Activated naive CD8-positive, alpha-beta T cell treated with anti-CD3 and anti-CD28 coated beads, Interleukin-2, amount 10 ng/mL, durations not matched to agents 7 days and 5 days (primary cell): ENCODE measurements at places on chromosomes 12 and 14.

DNA sequence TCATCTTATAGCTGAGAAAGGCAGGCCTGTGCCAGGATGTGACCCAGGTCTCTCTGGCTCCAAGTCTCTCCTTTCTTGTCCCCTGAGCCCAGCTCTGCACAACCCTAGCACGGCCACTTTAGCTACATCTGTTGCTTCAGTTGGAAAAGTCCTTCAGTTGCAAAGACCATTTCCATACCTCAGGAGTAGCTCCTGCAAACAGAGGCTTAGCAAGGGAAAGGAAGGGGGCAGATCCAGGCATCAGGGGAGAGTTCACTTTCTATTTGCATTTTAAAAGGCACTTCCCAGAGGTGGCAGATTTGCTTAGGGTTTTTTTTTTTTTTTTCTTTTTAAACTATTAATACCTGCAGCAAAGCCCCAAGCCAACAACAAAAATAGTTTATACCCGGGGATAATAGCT is 3.0 kb upstream of the PITPNM2 start:
- peaks cover 17% of the 10 kb centered on the region for H3K36me3 ChIP-seq
- no peak for DNase-seq
- H3K27me3 ChIP-seq, result peaks cover 3% of the 10 kb centered on the region
- H3K4me3 ChIP-seq, result no peak overlapping the region
- no peak overlapping the region for H3K27ac ChIP-seq

DNA sequence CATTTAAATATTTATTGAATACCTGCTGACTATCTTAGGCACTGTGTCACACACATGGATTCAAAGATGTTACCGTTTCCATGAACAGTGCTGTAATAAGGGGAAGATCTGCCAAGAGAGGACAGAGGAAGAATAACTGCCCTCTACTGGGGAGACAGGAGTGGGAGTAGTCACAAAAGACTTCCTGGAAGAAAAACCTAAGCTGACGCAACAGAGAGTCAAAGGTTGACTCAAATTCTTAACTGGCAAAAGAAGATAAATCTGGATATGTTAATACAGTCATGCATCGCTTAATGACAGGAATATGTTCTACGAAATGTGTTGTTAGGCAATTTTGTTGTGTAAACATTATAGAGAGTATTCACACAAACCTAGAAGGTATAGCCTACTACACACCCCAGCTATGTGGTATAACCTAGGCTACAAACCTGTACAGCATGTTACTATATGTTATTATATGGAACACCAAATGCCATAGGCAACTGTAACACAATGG is 51.5 kb downstream of the DCAF5 start:
- H3K36me3 ChIP-seq, result peaks cover 2% of the 10 kb centered on the region
- no peak overlapping the region for H3K4me3 ChIP-seq
- no peak overlapping the region for H3K27ac ChIP-seq

GRCh38 chr14:96905065-96905464 is 107.9 kb downstream of the VRK1 start:
- no peak for DNase-seq
- no peaks in the 10 kb centered on the region for H3K27me3 ChIP-seq
- no peaks in the 10 kb centered on the region for H3K4me1 ChIP-seq

- H3K4me1 ChIP-seq, result no peaks in the 10 kb centered on the region
- no peak overlapping the region for H3K27ac ChIP-seq
- H3K36me3 ChIP-seq, result no peaks in the 10 kb centered on the region
Observed at GRCh38 chr12:76237086-76237701, 111.0 kb downstream of the BBS10 start.

GRCh38 chr14:64698903-64699302 is 5.3 kb upstream of the PLEKHG3 start:
- no peaks in the 10 kb centered on the region for H3K36me3 ChIP-seq
- peaks cover 11% of the 10 kb centered on the region for H3K4me1 ChIP-seq
- DNase-seq, result no peak
- no peak overlapping the region for H3K4me3 ChIP-seq

DNA sequence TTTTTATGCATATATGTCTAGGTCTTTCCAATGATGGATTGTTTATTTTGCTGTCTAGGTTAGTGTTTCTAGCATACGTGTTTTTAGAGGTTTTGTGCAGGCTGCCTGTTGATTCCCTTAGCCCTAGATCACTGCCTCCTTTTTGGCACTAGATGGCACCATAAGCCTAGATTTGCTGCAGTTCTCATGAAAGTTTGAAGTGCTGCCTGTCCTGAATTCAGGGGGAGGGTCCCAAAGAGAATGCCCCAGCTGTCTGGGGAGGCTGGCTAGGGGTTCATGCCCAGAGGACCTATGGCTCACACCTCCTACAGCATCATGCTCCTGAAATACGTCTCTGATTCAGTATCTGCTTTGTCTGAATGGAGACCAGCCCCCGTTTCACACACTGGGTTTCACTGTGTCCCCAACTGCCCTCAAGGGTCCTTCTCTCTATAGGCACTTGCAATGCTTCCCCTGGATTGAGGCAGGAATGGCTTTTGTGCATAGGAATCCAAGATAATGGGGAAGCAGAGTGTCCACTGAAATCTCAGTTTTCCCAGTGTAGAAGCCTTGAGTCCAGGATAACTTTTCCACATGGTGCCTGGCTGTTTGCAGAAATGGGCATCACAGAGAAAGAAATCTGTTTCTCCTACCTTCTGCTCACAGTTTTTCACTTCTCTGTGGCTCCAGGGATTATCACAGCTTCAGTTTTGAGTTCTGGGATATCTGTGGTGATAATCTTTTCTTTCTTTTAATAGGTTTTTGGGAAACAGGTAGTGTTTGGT is 14.2 kb upstream of the TXNRD1 start:
- DNase-seq, result peak; percentile 35
- H3K4me1 ChIP-seq, result peaks cover 4% of the 10 kb centered on the region
- H3K36me3 ChIP-seq, result no peaks in the 10 kb centered on the region
- no peak overlapping the region for H3K27ac ChIP-seq
- H3K4me3 ChIP-seq, result no peak overlapping the region

GRCh38 chr12:31440586-31440985 is 114.6 kb upstream of the SINHCAF start:
- no peak for DNase-seq
- H3K4me3 ChIP-seq, result no peak overlapping the region
- no peaks in the 10 kb centered on the region for H3K27me3 ChIP-seq
- H3K27ac ChIP-seq, result no peak overlapping the region
- no peaks in the 10 kb centered on the region for H3K36me3 ChIP-seq
- no peaks in the 10 kb centered on the region for H3K4me1 ChIP-seq

DNA sequence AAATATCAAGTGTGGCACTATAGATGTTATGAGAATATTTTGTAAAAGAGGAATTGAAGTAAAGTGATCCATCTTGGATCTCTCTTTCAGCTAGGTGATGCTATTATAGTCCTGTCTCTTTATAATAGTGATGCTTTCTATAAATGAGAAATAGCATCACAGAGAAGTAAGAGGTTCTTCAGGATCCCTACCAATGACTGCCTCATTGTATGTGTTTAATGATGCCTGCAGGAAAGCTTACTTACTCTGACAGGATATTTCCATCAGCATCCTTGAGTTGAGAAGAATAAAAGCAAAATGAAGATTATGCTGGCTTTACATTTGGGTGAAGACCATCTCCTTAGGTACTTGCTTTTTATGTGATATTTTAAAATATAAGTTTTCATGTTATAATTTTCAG is 846.0 kb upstream of the LRFN5 start:
- H3K36me3 ChIP-seq, result no peaks in the 10 kb centered on the region
- no peak overlapping the region for H3K27ac ChIP-seq
- no peak overlapping the region for H3K4me3 ChIP-seq

DNA sequence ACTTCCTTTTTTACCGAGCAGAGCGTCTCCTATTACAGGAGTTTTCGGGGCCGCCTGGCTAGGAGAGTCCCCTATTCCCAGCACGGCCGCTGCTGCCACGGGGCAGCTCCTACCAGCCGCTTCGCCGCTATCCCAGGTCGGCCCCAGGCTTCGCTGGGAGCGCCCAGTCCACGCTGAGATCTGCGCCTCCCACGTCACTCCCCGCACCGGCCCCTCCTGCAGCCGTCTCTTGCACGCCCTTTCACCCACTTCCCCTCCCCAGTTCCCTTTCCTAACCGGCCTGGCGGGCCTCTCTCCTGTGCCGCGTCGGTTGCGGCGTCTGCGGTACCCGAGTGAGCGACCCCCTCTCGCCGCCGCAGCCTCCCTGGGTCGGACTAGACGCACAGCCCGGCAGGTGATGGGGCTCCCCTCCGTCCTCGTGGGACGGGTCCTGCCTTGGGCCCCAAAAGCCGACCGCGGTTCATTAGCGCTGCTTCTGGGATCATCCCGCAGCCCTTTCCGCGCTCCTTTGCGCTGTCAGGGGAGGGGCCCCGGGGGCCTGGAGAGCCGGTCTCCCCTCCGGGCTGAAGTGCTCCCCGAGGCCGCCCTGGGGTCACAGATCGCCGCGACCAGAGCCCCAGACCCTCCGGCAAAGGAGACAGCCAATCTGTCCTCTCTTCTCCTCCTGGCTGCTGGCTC is 1318.4 kb downstream of the TMEM121 start:
- peak overlapping the region; percentile 82 for H3K27ac ChIP-seq
- DNase-seq, result peak; percentile 65
- H3K36me3 ChIP-seq, result no peaks in the 10 kb centered on the region
- H3K27me3 ChIP-seq, result peaks cover 5% of the 10 kb centered on the region

GRCh38 chr12:47881826-47882427 is 22.9 kb downstream of the VDR start:
- H3K27me3 ChIP-seq, result no peaks in the 10 kb centered on the region
- H3K36me3 ChIP-seq, result peaks cover 23% of the 10 kb centered on the region
- no peak for DNase-seq
- peak overlapping the region; percentile 93 for H3K27ac ChIP-seq

GRCh38 chr14:71193663-71194062 is 286.4 kb downstream of the PCNX1 start:
- peaks cover 10% of the 10 kb centered on the region for H3K27me3 ChIP-seq
- H3K36me3 ChIP-seq, result no peaks in the 10 kb centered on the region
- no peak for DNase-seq
- no peak overlapping the region for H3K4me3 ChIP-seq
- no peak overlapping the region for H3K27ac ChIP-seq

DNA sequence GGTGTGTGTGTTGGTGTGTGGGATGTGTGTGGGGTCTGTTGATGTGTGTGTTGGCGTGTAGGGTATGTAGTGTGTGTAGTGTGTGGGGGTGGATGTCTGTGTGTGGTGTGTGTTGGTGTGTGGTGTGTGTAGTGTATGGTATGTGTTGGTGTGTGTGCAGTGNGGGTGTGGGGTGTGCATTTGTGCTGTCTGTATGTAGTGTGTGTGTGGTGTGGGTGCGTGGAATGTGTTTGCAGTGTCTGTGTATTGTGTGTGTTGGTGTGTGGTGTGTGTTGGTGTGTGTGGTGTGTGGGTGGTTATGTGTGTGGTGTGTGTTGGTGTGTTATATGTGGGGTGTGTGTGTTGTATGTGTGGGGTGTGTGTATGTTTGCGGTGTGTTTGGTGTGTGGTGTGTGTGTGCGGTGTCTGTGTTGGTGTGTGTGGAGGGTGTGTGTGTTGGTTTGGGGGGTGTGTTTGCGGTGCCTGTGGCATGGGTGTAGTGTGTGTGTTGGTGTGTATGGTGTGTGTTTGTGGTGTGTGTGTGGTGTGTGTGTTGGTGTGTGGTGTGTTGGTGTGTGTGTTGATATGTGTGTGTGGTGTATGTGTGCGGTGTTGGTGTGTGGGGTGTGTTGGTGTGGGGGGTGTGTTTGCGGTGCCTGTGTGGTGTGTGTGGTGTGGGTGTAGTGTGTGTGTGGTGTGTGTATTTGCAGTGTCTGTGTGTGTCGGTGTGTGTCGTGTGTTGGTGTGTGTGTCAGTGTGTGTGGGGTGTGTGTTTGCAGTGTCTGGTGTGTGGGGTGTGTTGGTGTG is 14.7 kb downstream of the MLXIP start:
- no peak for DNase-seq
- no peaks in the 10 kb centered on the region for H3K27me3 ChIP-seq
- H3K27ac ChIP-seq, result no peak overlapping the region

GRCh38 chr12:113278633-113279032 is 56.3 kb downstream of the SLC8B1 start:
- no peak for DNase-seq
- no peak overlapping the region for H3K4me3 ChIP-seq
- H3K4me1 ChIP-seq, result peaks cover 8% of the 10 kb centered on the region
- no peak overlapping the region for H3K27ac ChIP-seq

DNA sequence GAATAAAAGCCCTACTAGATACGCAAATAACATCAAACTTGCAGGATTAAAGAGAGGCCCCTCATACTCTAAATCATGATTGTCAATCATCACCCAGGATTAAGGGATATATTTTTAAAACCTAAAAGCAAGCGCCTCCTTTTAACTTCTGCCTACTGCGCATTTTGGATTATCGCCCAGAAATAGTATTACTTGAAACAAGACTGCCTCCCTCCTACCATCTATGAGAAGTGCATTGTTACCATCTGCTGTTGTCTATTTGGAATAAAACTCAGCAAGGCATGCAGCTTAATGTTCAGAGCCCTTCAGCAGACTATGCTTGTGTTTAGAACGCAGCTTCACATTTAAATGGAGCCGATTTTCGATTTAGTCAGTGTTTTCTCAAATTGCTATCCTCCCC is 79.6 kb downstream of the EXOC5 start:
- no peak overlapping the region for H3K27ac ChIP-seq
- DNase-seq, result no peak
- H3K27me3 ChIP-seq, result peaks cover 35% of the 10 kb centered on the region
- no peak overlapping the region for H3K4me3 ChIP-seq
- no peaks in the 10 kb centered on the region for H3K36me3 ChIP-seq

GRCh38 chr14:34935488-34935887 is 47.3 kb upstream of the SRP54 start:
- no peak for DNase-seq

GRCh38 chr14:28407996-28408395 is 358.6 kb upstream of the FOXG1 start:
- no peaks in the 10 kb centered on the region for H3K36me3 ChIP-seq
- no peak overlapping the region for H3K4me3 ChIP-seq
- no peak overlapping the region for H3K27ac ChIP-seq
- no peak for DNase-seq
- H3K4me1 ChIP-seq, result no peaks in the 10 kb centered on the region
- H3K27me3 ChIP-seq, result no peaks in the 10 kb centered on the region

- peaks cover 9% of the 10 kb centered on the region for H3K27me3 ChIP-seq
- H3K4me3 ChIP-seq, result no peak overlapping the region
- H3K27ac ChIP-seq, result no peak overlapping the region
- peaks cover 7% of the 10 kb centered on the region for H3K4me1 ChIP-seq
Observed at GRCh38 chr12:14578646-14579045, 11.0 kb upstream of the PLBD1 start.

DNA sequence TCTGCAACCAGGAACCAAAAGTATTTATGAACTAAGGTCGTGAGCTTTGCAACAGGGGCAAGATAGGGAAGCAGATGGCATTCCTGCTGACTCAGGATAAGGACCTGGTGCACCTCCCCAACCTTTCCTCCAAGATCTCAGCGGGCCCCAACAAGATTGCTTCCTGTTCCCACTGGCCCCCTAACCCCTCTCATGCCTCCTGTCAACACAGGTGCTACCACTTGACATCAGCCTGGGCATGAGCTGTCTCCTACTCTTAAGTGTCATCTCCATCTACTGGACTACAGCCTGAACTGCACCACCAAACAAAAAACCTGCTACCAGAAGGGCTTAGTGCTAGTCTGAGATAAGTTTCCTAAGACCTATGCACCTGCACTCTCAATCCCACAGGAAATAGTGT is 32.7 kb downstream of the MED6 start:
- H3K4me1 ChIP-seq, result peaks cover 5% of the 10 kb centered on the region
- H3K27ac ChIP-seq, result peak overlapping the region; percentile 2
- H3K36me3 ChIP-seq, result peaks cover 51% of the 10 kb centered on the region
- H3K4me3 ChIP-seq, result no peak overlapping the region

GRCh38 chr12:59973515-59973914 is 377.7 kb downstream of the SLC16A7 start:
- no peak for DNase-seq
- H3K4me1 ChIP-seq, result no peaks in the 10 kb centered on the region
- H3K4me3 ChIP-seq, result no peak overlapping the region
- H3K27me3 ChIP-seq, result no peaks in the 10 kb centered on the region
- no peaks in the 10 kb centered on the region for H3K36me3 ChIP-seq
- H3K27ac ChIP-seq, result no peak overlapping the region
